Stimulated activated CD4-positive, alpha-beta T cell treated with anti-CD3 and anti-CD28 coated beads, Interleukin-2, amount 100 ng/mL, for 48 hours (primary cell): ENCODE measurements at places on chromosomes 1 and 21.

DNA sequence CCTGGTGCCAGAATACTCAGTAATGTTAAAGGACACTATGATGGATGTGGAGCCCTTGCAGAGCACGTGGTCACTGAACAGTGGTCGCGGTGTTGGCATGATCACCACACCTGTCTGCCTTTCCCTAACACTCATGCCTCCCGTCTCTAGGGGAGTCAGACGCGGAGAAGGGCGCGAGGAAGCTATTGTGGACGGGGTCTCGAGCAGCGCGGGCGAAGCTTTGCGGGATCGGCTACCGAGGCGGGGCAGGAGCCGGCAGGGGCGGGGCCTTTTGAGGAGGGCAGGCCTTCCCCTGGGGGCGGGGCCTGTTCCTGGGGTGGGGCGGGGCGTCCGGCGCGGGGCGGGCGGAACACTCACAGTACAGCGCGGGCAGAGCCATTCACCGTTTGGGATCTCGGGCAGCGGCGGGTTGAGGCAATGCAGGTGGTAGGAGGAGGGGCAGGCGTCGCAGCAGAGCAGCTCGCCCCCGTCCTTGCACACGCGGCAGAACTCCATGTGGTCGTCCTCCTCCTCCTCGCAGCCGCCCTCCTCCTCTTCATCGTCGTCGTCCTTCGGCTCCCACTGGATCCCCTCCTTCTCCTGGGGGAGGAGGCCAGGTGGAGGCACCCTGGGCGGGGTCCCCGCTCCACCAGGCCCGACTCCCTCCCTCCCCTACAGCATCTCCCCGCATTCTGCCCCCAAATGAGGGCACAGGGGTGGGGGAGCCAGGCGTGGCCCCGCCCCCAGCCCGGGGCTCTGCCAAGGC is 31.5 kb downstream of the CHD5 start:
- DNase-seq: peak; percentile 66

DNA sequence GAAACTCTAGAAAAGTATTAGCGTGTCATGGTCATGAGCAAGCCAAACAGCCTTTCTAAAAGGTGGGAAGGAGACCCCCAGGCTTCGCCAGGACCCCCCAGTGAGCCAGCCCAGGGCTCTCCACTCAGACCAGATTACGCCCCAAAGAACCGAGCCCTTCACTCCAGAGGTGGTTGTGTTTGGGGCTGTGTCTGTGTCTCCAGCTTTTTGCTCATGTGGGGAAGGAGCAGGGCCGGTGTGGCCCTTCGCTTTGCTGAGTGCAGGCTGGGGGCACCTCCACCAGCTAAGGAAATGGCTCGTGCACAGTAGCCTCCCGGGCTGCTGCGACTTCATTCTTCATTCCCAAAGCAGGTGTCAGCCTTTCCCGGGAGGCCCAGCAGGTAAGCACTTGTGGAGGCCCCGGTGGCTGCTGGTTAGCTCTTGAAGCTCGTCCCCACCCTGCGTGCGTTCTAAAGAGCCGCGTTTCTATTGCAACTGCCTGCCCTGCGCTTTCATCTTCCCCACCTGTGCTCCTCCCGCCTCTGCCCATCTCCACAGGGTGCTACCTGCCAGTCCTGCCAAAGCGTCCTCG is 531 bp downstream of the TSPEAR start:
- DNase-seq: no peak

DNA sequence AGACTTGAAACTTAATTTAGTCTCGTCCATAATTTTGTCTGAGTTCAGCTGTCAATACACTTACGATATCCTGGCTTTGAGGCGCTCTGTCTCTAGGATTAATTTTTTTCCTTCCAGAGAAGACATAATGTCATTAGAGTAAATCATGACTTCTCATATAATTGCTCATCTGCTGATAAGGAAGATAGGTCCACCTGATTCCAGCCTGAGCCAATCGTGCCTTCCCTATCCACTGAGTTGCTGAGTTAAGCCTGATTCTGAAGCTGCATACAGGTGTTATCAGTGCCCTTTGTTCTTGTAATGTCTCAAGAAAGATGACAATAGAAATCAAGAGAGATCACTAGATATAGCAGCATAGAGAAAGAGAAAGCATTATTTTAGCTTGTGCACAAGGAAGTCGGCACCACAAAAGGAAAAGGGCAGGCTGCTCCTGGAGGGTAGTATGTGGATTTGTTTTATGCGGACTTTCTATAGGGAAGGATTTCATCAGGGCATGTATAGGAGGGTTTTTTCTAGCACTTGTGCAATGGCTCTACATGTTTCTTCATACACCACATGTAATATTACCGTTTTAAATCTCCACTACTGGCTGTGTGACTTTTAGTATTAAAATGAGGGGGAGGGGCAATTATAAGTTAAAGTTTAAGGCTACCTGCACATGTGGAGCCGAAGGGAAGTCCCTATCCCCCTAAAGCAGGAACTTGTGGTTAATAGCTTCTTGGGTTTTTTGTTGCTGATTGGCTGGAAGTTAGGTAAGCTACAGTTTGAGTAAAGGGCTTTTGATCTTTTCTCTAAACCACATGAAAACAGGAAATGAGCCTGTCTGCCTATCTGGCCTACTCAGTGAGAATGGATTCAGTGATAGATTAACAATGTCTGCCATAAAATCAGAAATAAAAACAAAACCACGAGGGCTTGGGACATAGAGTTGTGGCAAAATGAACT is 133.4 kb downstream of the PLPPR5 start:
- DNase-seq: peak; percentile 10

DNA sequence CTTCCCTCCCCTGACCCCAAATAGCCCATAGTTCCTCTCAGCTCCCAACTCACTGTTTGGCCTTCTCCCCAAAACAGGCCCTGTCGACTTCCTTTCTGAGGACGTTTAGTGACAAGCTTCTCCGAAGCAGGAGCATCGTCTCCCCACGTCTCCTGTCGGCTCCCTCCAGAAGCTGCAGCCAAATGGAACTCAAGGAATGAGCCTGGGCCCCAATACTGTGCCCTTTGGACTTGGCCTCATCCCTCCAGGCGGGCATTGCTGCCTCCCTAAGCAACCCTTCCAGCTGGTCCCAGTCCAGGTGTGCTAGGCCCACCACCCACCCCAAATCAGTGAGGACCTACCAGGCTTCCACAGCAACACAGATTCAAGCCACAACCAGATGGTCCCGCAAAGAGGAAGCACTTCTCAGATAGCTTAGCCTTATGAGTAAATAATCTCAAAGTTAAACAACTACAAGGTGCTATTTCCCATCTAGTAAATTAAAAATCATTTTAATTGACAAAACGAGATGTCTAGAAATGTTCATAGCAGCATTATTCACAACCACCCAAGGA is 33.0 kb downstream of the ACOT7 start:
- DNase-seq: no peak

DNA sequence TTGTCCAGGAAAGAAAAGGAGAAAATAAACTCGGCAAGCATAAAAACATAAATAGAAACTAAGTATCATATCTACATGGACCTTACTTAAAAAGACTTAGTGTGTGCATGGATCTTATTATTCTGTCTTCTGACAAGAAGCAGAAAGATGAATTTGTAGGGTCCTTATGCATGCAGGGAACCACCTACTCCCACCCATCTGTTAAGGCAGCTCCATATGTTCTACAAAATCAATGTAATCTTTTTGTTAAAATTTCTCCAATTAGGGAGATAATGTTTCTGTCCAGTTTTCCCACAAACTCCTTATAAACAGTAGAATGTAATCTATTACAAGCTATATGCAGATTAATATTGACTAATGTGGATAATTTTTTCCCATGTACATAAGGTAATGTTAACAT is 13.9 kb upstream of the PTPN14 start:
- no peak for DNase-seq
